Stomach (tissue), 19 donors: ENCODE measurements at places on chromosomes 2 and 18. TPM values are rescaled to one million over a fixed set of nuclear protein-coding genes. Genes with fewer than 3 reads are reported as not detected.

Gene FN1
- total RNA-seq: 215 TPM

Gene CFAP221
- 3.1 TPM for total RNA-seq

Gene NBAS
- 79.5 TPM for total RNA-seq

Gene UGT1A3
- total RNA-seq: 1.3 TPM

Gene IL1B
- 21.2 TPM for total RNA-seq

- DNase-seq: no peak
- H3K27me3 ChIP-seq: no peaks in the 10 kb centered on the region
- no peaks in the 10 kb centered on the region for H3K36me3 ChIP-seq
- peaks cover 10% of the 10 kb centered on the region for H3K4me1 ChIP-seq
- no peak overlapping the region for H3K4me3 ChIP-seq
- H3K27ac ChIP-seq: peak overlapping the region; percentile 64
Observed at GRCh38 chr2:102100371-102101096, 42.0 kb upstream of the IL1R1 start.

- H3K27me3 ChIP-seq: no peaks in the 10 kb centered on the region
- no peaks in the 10 kb centered on the region for H3K4me1 ChIP-seq
- DNase-seq: no peak
- no peak overlapping the region for H3K4me3 ChIP-seq
Observed at GRCh38 chr2:15009681-15010080, 377.2 kb downstream of the LRATD1 start.

DNA sequence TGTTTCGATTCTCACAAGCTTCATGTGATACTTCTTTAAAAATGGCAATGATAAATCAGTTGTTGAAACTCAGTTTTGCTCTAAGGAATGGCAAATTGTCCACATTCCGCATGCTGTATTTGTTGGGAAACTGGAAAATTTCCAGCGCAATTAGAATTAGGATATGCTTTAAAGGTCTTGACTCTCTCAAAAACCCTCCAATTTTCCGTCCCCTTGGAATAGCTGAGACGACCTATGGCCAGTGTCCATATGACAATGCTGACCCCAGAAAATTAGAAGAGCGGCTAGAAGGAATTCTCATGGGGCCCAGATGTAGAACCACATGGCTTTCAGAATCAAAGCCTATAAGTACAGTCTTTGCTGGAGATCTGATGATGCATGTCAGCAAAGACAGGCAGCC is 170.8 kb downstream of the TMEM18 start:
- H3K36me3 ChIP-seq: no peaks in the 10 kb centered on the region
- H3K27me3 ChIP-seq: no peaks in the 10 kb centered on the region
- H3K4me3 ChIP-seq: no peak overlapping the region
- no peak for DNase-seq
- no peaks in the 10 kb centered on the region for H3K4me1 ChIP-seq

DNA sequence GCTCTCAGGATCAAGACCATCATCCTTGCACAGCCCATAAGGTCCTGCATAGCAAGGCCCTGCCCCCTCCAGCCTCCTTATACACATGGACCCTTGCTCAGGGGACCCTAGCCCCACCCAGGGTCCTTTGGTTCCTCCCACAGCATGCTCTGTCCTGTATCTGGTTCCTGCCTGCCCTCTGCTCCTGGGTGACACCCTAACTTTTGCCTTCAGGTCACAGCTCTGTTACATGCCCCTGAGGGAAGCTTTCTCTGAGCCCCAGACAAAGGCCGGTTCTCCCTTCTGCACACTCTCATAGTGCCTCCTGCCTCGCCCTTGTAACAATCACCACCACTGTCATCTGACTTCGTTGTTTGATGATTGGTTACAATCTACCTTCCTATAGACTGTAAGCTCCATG is 204.8 kb downstream of the SMAD2 start:
- H3K27ac ChIP-seq: no peak overlapping the region
- DNase-seq: no peak
- H3K4me1 ChIP-seq: no peaks in the 10 kb centered on the region
- no peaks in the 10 kb centered on the region for H3K36me3 ChIP-seq
- no peak overlapping the region for H3K4me3 ChIP-seq
- H3K27me3 ChIP-seq: no peaks in the 10 kb centered on the region

DNA sequence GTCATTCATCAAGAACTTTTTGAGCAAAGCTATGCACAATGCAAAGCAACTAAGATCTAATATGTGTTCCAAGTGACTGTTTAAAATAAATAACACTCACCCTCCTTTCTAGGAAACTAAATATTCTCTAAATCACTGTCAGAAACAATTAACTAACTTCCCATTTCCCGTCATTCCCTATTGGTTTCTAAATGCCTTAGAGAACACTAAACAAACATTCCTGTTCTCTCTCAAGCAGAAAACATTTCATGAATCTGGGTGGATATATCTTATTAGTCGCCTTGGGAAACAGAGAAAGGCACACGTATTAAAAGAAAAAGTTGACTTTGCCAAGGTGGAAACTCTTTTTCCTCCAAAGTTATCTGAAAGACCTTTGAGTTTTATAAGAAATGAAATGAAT is 735.2 kb downstream of the MBD2 start:
- no peak overlapping the region for H3K4me3 ChIP-seq
- H3K4me1 ChIP-seq: no peaks in the 10 kb centered on the region
- H3K36me3 ChIP-seq: no peaks in the 10 kb centered on the region
- no peaks in the 10 kb centered on the region for H3K27me3 ChIP-seq
- H3K27ac ChIP-seq: no peak overlapping the region
- DNase-seq: no peak

GRCh38 chr2:172251231-172251630 is 148.5 kb upstream of the DLX2 start:
- no peak overlapping the region for H3K4me3 ChIP-seq
- DNase-seq: no peak
- peaks cover 9% of the 10 kb centered on the region for H3K4me1 ChIP-seq

GRCh38 chr18:23105581-23106219 is 29.6 kb upstream of the CABLES1 start:
- H3K4me1 ChIP-seq: peaks cover 4% of the 10 kb centered on the region
- no peaks in the 10 kb centered on the region for H3K36me3 ChIP-seq
- H3K27ac ChIP-seq: no peak overlapping the region
- H3K4me3 ChIP-seq: no peak overlapping the region

DNA sequence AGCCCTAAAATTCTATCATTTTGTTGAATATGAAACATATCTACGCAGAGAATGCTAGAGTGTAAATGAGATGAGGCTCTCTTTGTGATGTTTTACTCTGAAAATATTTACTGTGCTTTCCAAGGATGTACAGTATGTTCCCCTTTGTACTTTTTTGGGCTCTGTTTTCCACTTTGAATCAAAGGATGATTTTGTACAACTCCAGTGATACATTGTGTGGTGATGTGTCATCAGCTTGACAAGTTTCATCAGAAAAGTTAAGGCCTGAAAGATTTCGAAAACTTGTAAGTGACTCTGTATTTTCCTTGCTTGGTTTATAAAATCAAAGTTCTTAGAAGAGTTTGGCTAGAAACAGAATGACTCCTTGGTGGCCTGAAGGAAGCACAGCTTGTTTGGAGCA is 206.3 kb downstream of the LTBP1 start:
- no peak overlapping the region for H3K4me3 ChIP-seq
- no peak for DNase-seq
- peak overlapping the region; percentile 45 for H3K27ac ChIP-seq
- no peaks in the 10 kb centered on the region for H3K36me3 ChIP-seq
- H3K4me1 ChIP-seq: no peaks in the 10 kb centered on the region

DNA sequence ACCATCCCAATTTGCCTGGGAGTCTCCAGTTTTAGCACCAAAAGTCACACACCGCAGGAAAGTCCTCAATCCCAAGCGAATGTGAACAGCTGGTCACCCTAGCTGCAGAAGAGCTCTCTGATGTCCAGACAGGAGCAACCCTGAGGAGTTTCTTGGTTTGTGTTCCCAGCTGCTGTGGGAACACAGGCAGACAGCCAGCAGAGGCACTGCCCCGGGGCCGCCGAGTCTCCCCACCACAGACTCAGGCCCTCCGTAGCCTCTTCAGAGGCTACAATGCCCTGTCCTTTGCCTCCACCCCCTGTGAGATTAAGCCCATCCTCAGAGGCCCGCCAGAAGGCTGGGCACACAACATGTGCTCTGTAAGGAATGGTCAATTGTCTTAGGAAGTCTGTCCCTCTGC is 111.5 kb downstream of the TTC32 start:
- no peak overlapping the region for H3K27ac ChIP-seq
- H3K4me3 ChIP-seq: no peak overlapping the region
- no peaks in the 10 kb centered on the region for H3K4me1 ChIP-seq
- no peaks in the 10 kb centered on the region for H3K36me3 ChIP-seq
